ENCODE measurements at places on chromosomes 2 and 18. TPM values are rescaled to one million over a fixed set of nuclear protein-coding genes. Genes with fewer than 3 reads are reported as not detected.

- H3K4me1 ChIP-seq = no peaks in the 10 kb centered on the region
- H3K4me3 ChIP-seq = no peak overlapping the region
- no peaks in the 10 kb centered on the region for H3K36me3 ChIP-seq
- H3K27ac ChIP-seq = no peak overlapping the region
Observed at GRCh38 chr18:56390626-56391025, 247.8 kb downstream of the TXNL1 start.

GRCh38 chr2:22628906-22629305 lies 756.1 kb upstream of the KLHL29 start:
- H3K4me3 ChIP-seq = no peak overlapping the region
- H3K4me1 ChIP-seq = no peaks in the 10 kb centered on the region
- no peaks in the 10 kb centered on the region for H3K36me3 ChIP-seq
- DNase-seq = no peak
- H3K27me3 ChIP-seq = no peaks in the 10 kb centered on the region

The RESP18 gene
- total RNA-seq = not detected

- no peak overlapping the region for H3K27ac ChIP-seq
- H3K4me3 ChIP-seq = no peak overlapping the region
- no peaks in the 10 kb centered on the region for H3K27me3 ChIP-seq
- no peaks in the 10 kb centered on the region for H3K36me3 ChIP-seq
Observed at GRCh38 chr18:29465526-29465925, 1288.6 kb upstream of the CDH2 start.

The SERPINB2 gene
- total RNA-seq = 16.2 TPM

DNA sequence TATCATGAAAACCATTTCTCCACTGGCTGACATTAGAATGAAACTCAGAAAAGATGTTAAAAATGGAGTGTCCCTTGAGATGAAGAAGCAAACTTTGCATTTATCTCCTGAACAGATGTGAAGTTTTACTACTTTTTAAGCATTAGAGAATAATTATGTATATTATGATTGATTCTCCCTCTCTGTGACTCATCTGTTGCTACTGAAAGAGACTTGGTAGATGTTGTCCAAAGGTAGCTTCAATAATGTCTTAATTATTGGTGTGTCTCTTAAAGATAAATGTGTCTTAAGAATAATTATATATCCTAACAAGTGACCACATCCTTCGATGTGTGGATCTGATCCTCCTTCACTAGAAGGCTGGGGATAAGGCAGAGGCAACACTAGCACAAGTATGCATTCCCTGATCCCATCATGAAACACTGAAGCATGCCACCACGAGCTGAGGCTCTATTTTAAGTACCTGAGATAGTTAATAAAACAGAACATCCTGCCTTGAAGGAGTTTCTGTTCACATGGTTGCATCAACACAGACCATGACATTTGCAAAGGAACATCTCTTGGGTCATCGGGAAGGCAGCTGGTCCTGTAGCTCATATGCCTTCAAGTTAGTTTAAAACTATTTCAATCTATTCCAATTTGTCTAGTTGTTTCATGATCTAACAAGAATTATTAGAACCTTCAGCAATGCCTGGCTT lies 15.5 kb downstream of the RND3 start:
- H3K4me1 ChIP-seq = no peaks in the 10 kb centered on the region
- H3K4me3 ChIP-seq = no peak overlapping the region
- H3K27me3 ChIP-seq = no peaks in the 10 kb centered on the region
- DNase-seq = no peak
- peaks cover 4% of the 10 kb centered on the region for H3K36me3 ChIP-seq

The MLPH gene
- total RNA-seq = 15.5 TPM

GRCh38 chr2:86809481-86810121 lies 18.9 kb upstream of the CD8A start:
- H3K4me3 ChIP-seq = no peak overlapping the region
- peaks cover 5% of the 10 kb centered on the region for H3K4me1 ChIP-seq
- H3K36me3 ChIP-seq = no peaks in the 10 kb centered on the region
- H3K27ac ChIP-seq = no peak overlapping the region
- H3K27me3 ChIP-seq = no peaks in the 10 kb centered on the region

The KIAA2012 gene
- not detected for total RNA-seq

- peak overlapping the region; percentile 79 for H3K4me3 ChIP-seq
- peaks cover 2% of the 10 kb centered on the region for H3K4me1 ChIP-seq
- no peaks in the 10 kb centered on the region for H3K36me3 ChIP-seq
- H3K27me3 ChIP-seq = no peaks in the 10 kb centered on the region
Observed at GRCh38 chr2:98730707-98731040, 258 bp downstream of the MGAT4A start.

DNA sequence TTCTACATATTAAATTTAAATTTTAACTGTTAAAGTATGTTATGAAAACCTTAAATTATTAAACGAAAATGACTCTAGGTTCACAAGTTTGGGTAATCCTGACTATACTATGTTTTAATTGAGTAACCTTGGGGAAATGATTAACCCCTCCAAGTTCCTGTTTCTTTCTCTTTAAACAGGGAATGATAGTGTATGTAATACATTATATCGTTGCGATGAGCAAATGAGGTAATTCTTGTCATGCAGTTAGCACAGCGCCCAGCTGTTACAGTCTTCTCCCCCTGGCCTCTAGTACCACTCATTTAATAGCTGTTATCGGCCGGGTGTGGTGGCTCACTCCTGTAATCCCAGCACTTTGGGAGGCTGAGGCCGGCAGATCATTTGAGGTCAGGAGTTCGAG lies 80.4 kb downstream of the MTA3 start:
- no peaks in the 10 kb centered on the region for H3K4me1 ChIP-seq
- no peaks in the 10 kb centered on the region for H3K27me3 ChIP-seq
- no peak overlapping the region for H3K4me3 ChIP-seq
- no peak overlapping the region for H3K27ac ChIP-seq
- no peak for DNase-seq

DNA sequence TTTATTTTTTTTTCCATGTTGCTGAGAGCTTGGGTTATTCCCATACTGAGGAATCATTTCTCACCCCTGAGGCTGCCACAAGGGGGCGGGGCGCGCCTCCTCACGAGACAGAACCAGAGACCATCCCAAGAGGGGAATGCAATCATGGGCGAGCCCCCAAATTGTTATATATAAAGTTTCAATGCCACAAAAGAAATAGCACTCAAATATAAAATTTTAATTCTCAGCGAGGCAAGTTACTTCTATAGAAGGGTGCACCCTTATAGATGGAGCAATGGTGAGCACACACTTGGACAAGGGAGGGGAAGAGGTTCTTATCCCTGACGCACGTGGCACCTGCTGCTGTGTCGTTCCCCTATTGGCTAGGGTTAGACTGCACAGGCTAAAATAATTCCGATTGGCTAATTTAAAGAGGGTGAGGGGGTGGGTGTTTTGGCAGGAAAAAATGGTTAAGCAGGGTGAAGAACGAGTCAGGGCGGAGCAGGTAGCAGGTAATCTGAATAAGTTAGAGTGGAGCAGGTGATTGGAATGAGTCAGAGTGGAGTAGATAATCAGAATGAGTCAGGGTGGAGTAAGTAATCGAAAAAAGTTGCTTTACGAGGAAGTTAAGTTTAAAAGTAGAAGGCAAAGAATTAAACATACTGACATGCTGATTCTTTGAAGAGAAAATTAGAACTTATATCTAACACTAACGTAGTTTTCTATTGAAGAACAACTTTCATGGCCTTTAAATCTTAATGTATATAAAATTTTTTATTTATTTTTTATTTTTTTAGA lies 177.5 kb downstream of the MTCL1 start:
- no peak overlapping the region for H3K27ac ChIP-seq
- no peaks in the 10 kb centered on the region for H3K27me3 ChIP-seq

The PROKR1 gene
- 0.80 TPM for total RNA-seq

The NGEF gene
- total RNA-seq = not detected

GRCh38 chr2:172373076-172373475 lies 54.3 kb upstream of the ITGA6 start:
- H3K27ac ChIP-seq = no peak overlapping the region
- no peak overlapping the region for H3K4me3 ChIP-seq
- no peaks in the 10 kb centered on the region for H3K36me3 ChIP-seq
- DNase-seq = no peak
- no peaks in the 10 kb centered on the region for H3K27me3 ChIP-seq
- no peaks in the 10 kb centered on the region for H3K4me1 ChIP-seq

The GPAT2 gene
- 8.8 TPM for total RNA-seq

DNA sequence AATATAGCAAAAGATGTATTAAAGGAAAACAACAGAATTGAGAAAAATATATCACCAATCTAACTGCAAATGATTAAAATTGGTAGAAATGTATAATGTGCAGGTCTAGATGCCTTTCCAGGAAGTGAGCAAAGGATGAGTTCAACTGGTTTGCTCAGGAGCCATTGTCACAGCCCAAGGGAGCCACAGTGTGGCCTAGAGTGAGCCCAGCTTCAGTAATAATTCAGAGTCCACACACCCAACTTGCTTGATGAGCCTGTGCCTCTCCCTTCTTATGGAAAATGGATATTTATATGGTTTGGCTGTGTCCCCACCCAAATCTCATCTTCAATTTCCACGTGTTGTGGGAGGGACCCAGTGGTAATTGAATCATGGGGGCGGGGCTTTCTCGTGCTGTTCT lies 92.2 kb upstream of the ASAP2 start:
- H3K36me3 ChIP-seq = no peaks in the 10 kb centered on the region
- H3K4me1 ChIP-seq = no peaks in the 10 kb centered on the region
- no peaks in the 10 kb centered on the region for H3K27me3 ChIP-seq
- DNase-seq = no peak

GRCh38 chr2:192749611-192750200 lies 555.0 kb upstream of the TMEFF2 start:
- no peaks in the 10 kb centered on the region for H3K36me3 ChIP-seq
- no peak overlapping the region for H3K27ac ChIP-seq
- DNase-seq = no peak
- H3K4me1 ChIP-seq = no peaks in the 10 kb centered on the region

GRCh38 chr18:6837904-6838303 lies 108.4 kb downstream of the ARHGAP28 start:
- no peak for DNase-seq
- no peak overlapping the region for H3K27ac ChIP-seq
- no peaks in the 10 kb centered on the region for H3K36me3 ChIP-seq
- no peaks in the 10 kb centered on the region for H3K4me1 ChIP-seq
- no peaks in the 10 kb centered on the region for H3K27me3 ChIP-seq

DNA sequence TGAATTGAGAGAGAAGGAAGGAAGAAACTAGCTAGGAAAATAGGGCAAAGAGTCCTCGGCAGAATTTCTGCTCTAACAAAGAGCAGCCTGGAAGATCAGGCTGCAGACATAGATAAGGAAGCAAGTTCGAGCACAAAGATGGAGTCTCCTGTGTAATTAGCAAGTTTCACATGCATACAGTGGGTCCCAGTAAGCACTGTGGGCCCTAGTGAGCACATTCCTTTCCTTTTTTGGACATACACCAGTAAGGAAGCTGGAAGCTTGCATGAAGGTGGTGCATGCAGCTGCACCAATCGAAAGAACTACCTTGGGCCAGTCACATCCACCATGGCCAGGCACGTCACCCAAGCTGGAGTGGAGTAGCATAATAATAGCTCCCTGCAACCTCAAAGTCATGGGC lies 109.7 kb downstream of the NOL4 start:
- H3K4me3 ChIP-seq = no peak overlapping the region
- no peak overlapping the region for H3K27ac ChIP-seq
- no peaks in the 10 kb centered on the region for H3K27me3 ChIP-seq
- H3K4me1 ChIP-seq = no peaks in the 10 kb centered on the region
- no peak for DNase-seq

GRCh38 chr18:59380706-59381105 lies 21.6 kb upstream of the LMAN1 start:
- no peaks in the 10 kb centered on the region for H3K27me3 ChIP-seq
- H3K4me1 ChIP-seq = no peaks in the 10 kb centered on the region
- DNase-seq = no peak
- H3K27ac ChIP-seq = no peak overlapping the region
- H3K36me3 ChIP-seq = no peaks in the 10 kb centered on the region

The SANBR gene
- total RNA-seq = 16.8 TPM

DNA sequence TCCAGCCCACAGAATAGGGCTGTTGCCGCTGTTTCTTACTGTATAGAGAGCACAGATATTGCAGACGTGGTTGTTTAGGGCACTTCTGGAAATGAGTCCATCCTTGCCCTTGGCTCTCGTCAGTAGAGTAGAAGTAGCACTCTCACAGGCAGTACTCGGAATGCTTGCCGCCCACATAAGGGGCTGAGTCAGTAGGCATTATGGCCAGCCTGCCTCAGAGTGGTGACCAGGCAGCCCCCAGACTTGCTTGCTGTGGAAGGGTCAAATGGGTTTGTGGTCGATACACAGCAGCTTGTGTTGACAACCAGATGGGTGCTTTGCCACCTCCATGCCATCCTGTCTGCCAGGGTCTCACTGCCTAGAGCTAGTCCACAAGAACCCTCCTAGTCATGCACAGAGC lies 38.7 kb downstream of the PLEKHB2 start:
- no peaks in the 10 kb centered on the region for H3K27me3 ChIP-seq
- no peaks in the 10 kb centered on the region for H3K4me1 ChIP-seq
- no peak overlapping the region for H3K4me3 ChIP-seq

The PDE11A gene
- 0.96 TPM for total RNA-seq

The WNT10A gene
- 2.9 TPM for total RNA-seq

GRCh38 chr18:48116873-48117630 lies 186.6 kb upstream of the SMAD2 start:
- H3K27ac ChIP-seq = peak overlapping the region; percentile 57
- no peaks in the 10 kb centered on the region for H3K27me3 ChIP-seq
- DNase-seq = no peak
- no peaks in the 10 kb centered on the region for H3K4me1 ChIP-seq
- H3K36me3 ChIP-seq = no peaks in the 10 kb centered on the region

- H3K4me1 ChIP-seq = no peaks in the 10 kb centered on the region
- H3K4me3 ChIP-seq = no peak overlapping the region
- H3K36me3 ChIP-seq = no peaks in the 10 kb centered on the region
- H3K27ac ChIP-seq = peak overlapping the region; percentile 26
Observed at GRCh38 chr2:46434851-46435273, 44.5 kb upstream of the TMEM247 start.

The SNED1 gene
- total RNA-seq = 46.9 TPM

GRCh38 chr2:151097128-151097527 lies 164.5 kb downstream of the RBM43 start:
- DNase-seq = no peak
- no peak overlapping the region for H3K27ac ChIP-seq
- H3K4me3 ChIP-seq = no peak overlapping the region
- H3K36me3 ChIP-seq = no peaks in the 10 kb centered on the region
- H3K27me3 ChIP-seq = no peaks in the 10 kb centered on the region

DNA sequence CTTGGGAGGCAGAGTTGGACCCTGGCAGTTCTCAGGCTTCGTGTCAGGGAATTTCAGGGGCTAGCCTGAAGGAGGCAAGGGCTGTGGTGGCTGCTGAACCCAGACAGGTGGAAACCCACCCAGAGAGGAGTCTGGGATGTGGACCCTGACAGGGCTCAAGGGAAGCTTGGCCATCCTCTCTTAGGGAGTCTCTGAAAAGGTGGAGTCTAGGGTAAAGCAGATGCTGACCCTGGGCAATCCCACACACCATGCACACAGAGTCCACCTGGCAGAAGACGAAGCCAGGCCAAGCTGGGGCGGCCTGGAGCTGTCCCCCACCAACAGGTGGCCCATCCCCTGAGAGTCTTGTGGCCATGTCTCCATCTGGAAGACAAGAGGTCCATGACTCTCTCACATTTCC lies 41.2 kb upstream of the TEX51 start:
- H3K36me3 ChIP-seq = no peaks in the 10 kb centered on the region
- no peak overlapping the region for H3K27ac ChIP-seq
- H3K4me1 ChIP-seq = no peaks in the 10 kb centered on the region
- H3K4me3 ChIP-seq = no peak overlapping the region
- DNase-seq = no peak

All from breast epithelium (tissue), 4 donors.